ENCODE measurements at places on chromosomes 3 and 15.

DNA sequence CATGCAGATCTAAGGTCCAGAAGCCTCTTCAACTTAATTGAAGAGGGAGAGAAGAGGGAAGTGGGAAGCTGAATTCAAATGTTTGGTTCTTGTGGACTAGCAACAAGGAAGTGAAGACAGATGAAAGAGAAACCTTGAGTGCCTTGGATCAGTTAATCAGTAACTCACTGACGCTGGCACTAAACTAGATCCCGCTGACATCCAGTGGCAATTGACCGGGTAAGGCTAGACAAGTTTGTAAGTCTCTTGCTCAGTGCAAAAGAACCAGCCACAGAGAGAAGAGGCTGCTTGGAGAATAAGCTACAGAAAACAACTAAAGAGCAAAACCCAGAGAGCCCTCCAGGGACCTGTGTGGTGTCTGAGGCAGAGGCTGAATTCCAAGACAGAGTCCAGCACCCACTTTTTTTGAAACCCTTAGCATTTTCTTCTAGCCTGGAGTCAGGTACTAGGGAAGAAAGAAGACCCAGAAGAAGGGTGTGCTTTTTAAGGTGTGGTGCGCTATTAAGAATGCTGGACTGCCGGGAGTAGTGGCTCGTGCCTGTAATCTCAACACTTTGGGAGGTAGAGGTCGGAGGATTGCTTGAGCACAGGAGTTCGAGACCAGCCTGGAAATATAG is 6.9 kb downstream of the PLCH1 start:
- no peak for DNase-seq

DNA sequence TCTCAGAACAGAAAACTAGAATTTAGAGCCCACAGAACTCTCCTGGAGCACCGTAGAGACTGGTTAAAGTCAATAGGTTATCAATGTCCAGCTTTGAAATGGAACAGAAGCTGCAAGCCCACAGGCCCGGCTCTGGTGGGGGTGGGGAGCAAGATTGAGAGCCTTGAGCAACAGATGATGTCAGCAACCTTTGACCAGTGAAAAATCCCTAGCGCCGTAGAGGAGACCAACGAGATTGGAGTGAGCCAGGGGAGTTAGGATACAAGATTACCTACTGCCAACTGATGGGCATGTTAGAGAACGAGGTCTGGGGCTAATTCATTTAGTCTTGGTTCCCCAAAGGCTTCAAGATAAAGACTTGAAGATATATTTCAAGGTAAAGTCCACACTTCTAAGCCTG is 345.5 kb upstream of the LMCD1 start:
- DNase-seq = no peak

DNA sequence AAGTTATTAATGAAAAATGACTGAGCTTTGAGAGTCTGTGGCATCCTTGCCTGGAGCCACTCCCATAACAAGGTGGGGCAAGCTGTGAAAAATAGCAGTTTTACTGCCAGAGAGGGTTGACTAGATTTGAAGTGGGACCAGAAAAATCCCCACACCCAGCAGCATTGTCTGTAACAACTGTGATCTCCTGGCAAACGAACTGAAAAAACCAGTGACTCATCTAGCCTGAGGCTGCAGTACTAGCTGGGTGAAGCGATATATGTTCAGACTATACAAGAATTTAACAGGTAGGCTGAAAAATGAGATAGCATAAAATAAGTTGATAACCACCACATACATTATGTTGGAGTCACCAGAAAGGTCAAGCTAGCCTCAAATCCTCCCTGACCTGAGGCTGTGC is 64.0 kb downstream of the DPH6 start:
- peak; percentile 0 for DNase-seq

DNA sequence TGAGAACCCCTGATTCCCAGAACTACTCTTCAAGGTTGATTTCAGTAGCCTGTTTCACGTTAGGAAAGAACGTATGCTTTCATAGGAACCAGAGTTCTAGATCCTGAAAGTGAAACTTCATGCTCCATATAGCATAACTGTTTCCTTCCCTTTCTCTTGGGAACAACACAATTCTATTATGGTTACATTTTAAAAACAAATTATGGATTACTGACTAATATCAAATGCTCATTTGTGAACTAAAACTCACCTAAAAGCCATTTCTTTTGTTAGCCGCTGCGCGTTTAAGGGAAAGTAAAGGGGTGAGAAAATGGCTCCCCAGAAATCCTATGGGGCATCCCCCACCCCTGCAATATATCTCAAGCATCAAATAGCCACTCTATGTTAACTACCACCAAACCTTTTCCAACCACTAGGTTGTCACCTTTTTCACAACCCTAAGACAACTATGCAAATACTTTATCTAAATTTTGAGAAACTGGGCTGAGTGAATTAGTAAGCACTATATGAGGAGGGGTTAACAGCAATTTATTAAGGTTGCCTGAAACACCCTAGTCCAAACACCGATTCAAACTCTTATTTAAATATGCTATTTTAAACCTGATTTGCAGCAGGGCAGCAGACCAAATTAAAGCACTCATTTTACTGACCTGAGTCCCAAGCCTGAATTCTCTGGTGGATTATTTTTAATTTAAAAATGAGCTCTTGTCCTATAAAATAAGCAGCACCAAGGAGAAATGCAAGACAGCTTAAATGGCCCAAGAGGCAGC is 2.4 kb downstream of the SIAH2 start:
- DNase-seq = no peak

DNA sequence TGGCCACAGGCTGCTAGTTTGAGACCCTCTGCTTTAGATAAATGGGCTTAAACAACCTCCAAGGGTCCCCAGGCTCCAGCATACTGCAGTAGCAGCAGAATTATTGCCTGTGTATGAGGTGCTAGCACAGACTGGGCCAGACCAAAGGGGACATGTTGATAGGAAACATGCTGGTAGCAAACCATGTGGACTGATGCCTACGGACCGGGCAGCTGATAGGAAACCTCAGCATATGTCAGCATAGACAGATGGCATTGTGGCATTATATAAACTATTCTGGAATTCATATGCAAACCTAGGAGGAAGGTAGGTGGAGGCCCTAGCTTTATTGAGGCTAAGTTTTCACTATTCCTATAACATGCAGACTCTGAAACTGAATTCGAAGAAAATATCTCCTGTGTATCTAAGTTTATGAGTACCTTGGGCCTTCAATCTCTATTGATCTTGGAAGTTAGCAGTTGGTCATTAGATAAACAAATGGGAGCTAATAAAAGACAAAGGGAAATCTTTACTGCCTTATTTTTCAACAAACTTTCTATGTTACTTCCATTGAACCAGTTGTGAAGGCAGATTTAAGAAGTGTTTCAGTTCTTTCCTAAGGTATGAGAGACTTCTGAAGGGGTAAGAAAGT is 1.7 kb upstream of the HGD start:
- DNase-seq = no peak

GRCh38 chr15:85168642-85169173 is 187.1 kb downstream of the PDE8A start:
- DNase-seq = peak; percentile 8

DNA sequence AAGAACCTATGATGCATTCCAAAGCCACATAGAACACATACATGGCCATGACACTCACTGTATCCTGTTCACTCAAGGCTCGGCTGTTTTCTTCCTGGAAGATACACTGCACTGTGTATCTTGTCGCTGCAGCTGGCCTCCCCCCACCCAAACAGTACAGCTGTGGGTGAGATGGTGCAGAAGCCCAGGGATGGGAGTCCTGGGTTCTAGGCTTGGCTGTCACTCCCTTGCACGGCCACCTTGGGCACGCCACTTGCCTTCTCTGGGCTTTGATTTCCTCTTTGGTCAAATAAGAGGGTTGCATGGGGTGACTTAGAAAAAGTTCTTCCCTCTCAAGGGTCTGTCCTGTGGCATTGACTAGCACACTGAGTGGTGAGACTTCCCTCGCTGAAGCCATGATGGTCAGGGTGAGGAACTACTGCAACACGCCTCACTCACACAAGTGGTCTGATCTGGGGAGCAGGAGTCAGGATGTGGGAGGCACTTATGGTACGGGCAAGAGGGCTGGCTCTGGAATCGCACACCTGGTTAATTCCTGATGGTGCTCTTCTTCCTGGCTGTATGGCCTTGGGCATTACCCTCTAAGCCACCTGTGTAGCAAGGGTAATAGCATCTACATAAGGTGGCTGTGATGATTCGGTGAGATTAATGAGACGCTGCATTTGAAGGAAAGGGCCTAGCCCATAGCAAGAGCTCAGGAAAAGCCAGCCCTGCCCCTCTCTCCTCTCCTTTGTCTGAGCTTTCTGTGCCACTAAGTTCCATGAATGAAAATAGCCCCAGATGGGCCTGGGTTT is 44.0 kb downstream of the ANP32A start:
- no peak for DNase-seq

DNA sequence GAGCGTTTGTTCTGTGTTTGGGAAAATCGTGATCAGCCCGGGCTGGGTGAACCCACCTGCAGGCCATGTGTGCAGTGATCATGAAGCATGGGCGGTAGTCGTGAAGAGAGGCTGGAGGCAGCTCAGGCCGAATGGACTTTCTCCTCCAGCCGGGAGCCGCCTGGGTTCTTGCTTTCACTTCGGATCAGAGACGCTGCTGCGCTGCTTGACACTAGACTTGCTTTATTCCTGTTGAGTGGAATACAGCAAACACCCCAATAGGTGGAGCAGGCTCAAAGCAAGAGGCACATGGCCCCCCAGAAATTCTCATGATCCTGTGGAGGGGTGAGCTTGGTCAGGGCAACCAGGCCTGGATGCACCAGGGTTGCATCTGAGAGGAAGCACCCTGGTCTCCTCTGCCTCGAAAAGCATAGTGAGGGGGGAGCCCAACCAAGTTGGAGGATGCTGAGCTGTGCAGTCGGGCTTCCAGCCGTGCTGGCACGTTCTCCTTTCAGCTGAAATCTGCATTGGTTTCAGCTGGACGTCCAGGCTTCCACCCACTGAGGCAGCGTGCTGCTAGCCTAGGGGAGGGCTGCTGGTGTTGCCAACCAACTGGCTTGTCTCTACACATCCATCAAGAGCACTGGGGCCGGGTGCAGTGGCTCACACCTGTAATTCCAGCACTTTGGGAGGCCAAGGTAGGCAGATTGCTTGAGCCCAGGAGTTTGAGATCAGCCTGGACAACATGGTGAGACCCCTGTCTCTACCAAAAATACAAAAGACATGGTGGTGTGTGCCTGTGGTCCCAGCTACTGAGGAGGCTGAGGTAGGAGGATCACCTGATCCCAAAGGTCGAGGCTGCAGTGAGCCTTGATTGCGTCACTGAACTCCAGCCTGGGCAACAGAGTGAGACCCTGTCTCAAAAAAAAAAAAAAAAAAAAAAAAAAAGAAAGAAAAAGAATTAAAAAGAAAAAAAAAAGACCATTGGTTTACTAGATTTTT is 2.8 kb upstream of the NRROS start:
- no peak for DNase-seq

DNA sequence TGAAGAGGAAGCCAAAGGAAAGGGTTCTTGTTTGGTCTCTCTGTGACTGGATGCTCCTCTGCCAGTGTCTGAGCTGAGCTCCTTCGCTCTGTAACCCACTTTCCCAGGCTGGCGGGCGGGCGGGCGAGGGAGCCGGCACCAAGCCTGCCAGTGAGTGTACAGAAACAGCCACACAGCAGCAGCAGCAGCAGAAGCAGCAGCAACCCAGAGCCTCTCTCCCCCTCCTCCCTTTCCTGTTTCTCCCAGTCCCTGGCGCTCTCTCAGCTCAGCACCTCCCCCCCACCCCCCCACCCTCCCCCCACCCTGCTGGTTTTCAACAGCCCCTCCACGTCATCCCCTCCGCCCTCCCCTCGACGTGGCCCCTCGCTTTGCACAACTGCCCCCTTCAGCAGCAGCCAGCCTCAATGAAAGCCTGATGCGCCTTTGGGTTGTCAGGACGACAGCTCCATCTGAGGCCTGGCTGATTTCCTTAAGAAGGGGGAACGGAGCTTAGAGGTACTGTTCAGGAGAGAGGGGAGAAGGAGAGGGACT is at the start of gene LSAMP:
Gene LSAMP (minus strand): TSS at position 177 of the 531 bp plus-strand sequence.
- no peak for DNase-seq

DNA sequence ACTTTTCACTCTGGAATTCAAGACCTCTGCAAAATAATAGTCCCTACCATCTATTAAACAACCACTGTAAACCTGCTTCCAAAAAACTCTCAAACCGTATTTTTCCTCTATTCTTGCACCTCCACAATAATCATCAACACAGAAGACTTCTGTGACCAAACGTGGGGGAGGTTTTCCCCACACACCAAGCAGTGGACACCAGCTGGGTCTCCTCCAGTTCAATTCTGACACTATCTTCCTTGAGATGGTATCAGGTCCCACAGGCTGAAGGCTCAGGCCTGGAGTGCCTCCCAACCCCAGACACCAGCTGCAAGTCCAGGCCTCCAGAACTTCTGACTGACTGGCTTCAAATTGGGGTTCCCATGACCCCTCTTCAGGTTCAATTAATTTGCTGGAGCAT is 89.6 kb upstream of the RAP2B start:
- no peak for DNase-seq

- no peak for DNase-seq
Observed at GRCh38 chr3:16052964-16053363, 121.5 kb upstream of the GALNT15 start.

GRCh38 chr15:65666257-65666656 is 44.5 kb downstream of the SLC24A1 start:
- no peak for DNase-seq

DNA sequence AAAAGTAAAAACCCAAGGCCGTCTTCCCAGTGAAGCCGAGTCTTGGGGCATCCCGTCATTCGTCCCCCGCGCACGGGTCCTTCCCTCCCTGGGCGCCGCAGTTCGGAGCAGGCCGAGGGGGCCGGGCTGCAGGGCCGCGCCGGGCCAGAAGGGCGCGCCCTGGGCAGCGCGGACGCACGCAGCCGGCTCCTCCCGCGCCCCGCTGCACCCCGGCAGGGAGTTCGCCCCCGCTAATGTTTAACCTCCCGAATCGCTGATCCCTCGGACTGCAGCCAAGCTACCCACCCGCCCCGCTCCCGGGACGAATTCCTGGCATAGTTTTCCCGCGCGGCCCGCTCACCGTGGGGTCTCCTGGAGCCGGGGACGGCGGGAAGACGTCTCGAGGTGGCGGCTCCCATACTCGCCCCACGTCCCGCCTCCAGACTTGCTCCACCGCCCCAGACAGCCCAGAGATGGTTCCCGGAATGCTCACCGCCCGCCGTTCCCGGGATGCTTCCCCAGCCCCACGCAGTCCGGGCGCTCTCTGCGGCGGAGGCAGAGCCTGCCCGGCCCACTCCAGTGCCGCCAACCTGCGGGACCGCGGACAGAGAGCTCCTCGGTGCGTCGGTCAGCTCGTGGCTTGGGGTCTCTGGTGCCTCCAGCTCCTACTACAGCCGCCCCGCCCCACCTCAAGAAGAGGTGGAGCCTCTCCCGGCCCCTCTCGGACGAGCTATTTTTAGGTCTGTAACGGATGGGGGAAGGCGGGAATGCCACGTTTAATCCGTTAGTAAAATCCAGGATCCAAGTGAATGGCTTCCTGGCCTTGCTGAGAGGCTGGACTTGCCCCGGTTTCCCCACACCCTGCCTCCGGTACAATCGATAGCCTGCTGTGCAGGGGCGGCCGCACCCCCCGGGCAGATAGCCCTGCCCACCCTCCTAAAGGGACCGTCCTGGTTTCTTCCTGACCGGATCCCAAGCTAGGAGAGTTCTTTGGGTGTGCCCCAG is at the start of gene DZIP1L:
Gene DZIP1L (minus strand): TSS at position 621 of the 984 bp plus-strand sequence. CDS start 11,637 bp downstream, outside the sequence.
- DNase-seq = no peak

GRCh38 chr3:123281929-123282328 is 80.2 kb downstream of the SEC22A start:
- no peak for DNase-seq

All from stimulated activated CD8-positive, alpha-beta memory T cell treated with anti-CD3 and anti-CD28 coated beads, Interleukin-2, amount 100 ng/mL, for 1 hour (primary cell).